ENCODE measurements at places on chromosomes 5 and 9. TPM values are rescaled to one million over a fixed set of nuclear protein-coding genes. Genes with fewer than 3 reads are reported as not detected.

DNA sequence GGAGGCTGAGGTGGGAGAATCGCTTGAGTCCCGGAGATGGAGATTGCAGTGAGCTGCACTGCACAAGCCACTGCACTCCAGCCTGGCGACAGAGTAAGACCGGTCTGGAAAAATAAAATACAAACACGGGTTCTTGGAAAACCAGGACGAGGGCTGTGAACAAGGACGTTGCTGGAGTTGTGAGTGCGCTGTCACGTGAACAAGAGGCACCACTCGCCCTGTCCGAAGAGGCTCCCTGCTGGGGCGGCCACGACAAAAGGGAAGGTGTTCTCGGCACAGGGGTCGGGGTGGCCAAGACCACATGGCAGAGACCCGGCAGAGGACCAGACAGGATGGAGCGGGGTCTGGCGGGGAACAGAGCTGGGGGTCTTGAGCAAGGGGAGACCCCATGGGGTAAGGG, 30.6 kb upstream of the UBAC1 start:
- no peak for DNase-seq

GRCh38 chr9:38157711-38158110, 88.7 kb upstream of the SHB start:
- DNase-seq: no peak

GRCh38 chr5:74587300-74587699, 53.2 kb downstream of the ENC1 start:
- DNase-seq: no peak

- no peak for DNase-seq
These were observed 75.4 kb upstream of the CNTLN start for GRCh38 chr9:17059465-17059864.

DNA sequence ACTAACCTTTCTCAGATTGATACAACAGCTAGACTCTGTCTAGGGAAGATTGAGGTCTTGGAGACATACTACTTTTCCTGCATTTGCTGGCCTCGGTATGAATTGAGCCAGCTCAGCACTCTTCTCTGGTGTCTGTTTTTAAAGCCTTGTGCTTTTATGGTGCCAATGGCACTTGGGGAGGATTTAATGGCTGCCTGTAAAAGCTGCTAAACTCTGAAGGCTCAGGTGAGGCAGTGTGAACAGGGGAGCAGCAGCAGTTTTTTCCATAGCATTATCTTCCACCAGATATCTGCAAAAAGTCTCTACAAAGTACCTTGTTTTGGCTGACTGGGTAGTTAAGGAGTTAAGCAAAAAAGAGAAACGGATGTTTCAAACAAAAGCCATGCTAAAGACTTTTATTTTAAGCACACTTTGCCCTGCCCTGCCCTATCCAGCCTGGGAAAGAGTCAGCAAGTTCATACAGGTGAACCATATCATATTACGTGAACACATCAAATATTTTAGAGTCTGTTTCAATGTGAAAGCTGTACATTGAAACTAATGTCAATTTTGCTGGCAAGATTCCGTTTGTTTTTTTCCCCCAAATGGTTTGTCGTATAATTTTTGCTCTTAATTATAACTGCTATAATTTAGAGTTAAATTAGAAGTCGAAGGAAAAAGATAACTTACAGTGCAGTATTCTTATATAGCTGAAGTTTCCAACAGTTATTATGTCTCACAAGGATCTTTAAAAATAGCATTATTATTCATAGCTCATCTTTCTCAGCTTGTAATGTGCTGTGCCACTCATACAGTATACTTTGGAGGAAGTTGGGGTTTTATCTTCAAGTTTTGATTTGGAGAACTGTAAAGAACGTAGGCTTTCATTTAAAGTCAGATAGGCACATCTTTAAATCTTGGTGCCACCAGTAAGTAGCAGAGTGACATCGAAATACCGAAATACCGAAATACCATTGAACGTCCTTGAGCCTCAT, 424.1 kb upstream of the CD180 start:
- no peak for DNase-seq

DNA sequence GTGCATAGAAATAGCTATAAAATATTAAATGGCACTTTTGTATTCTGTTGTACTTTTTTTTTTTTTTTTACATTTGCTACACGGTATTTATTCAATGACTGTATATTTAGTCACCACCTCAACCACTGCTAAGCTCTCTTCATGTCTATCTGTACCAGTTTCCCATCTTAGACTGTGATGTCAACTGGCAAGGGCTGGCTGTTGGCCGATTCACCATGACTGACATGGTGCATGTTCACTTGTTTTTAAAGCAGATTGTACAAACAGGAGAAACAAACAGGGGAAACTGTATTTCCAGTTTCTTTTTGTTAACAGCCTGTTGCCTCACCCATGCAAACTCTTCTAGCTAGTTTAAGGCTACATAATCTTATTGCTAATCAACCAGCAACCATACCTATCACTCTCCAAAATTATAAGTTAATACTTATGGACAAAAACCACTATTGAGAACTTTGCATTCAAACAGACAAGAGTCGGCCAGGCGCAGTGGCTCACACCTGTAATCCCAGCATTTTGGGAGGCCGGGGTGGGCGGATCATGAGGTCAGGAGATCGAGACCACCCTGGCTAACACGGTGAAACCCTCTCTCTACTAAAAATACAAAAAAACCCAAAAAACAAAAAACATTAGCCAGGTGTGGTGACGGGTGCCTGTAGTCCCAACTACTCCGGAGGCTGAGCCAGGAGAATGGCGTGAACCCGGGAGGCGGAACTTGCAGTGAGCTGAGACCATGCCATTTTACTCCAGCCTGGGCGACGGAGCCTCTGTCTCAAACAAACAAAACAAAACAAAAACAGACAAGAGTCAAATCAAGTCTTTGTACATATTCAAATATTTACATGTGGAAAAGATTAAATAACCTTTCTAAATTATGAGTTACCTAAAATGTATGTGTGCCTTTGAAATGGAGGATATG, 13.2 kb downstream of the ZFAND5 start:
- peak; percentile 54 for DNase-seq

DNA sequence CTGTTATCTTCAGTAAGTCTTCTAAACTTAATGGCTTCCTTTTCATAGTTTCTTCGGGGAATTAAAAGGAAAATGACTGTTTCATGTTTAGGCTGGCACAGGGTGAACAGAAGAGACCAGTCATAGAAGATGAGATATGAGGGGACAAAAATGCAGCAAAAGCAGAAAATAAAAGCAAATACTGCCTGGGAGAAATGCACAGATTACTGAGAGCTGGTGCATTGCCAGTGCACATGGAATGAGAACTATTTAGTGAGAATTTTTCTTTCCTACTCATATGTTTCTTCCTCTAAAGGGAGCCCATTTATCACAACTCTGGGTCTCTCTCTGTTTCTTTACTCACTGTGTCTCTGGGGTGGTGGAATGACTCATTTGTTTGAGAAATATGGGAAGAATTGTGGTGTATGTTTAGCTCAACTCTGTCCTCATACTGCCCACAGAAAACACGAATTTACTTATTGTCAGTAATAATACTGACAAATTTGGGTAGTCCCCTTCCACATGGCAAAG, 25.9 kb upstream of the ANKRD55 start:
- peak; percentile 98 for DNase-seq

- peak; percentile 52 for DNase-seq
These were observed 51.8 kb downstream of the NDST1 start for GRCh38 chr5:150559701-150560100.

DNA sequence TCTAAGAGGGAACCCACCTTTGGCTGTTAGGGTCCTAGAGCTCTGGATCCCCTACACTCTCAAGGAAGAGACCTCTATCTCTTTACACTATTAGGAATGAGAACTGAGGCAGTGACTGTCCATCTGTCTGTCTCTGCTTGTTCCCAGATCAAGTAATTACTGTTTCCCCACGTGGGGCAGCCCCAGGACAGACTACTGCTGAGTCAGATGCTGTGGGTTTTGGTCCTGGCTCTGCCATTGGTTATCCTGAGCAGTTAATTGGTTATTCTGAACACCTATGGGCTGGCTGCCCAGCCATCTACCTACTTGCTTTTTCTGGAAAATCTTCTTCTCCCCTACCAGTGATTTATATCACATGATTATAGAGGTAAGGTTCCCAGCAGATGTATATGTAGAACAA, 33.3 kb downstream of the FBXO10 start:
- DNase-seq: no peak

GRCh38 chr9:110750272-110750671, 81.7 kb downstream of the MUSK start:
- peak; percentile 87 for DNase-seq

DNA sequence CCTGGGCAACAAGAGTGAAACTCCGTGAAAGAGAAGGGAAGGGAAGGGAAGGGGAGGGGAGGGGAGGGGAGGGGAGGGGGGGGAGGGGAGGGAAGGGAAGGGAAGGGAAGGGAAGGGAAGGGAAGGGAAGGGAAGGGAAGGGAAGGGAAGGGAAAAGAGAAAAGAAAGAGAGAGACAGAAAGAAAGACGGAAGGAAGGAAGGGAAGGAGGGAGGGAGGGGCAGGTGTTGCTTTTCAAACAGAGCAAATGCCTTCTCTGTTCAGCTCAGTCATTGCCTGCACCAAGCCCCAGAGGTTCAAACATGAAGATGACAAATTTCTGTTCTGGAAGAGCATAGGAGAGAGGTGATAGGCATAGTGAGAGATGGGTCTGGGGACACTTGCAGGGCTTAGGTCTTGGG, 330.0 kb downstream of the DRD1 start:
- DNase-seq: no peak

COL15A1 gene
- total RNA-seq: 25.1 TPM

FAM221B gene
- not detected for total RNA-seq

GPR151 gene
- total RNA-seq: not detected

MOB3B gene
- total RNA-seq: 0.25 TPM

IL4 gene
- total RNA-seq: not detected

Measured in fibroblast of the aortic adventitia (primary cell).